ENCODE measurements at places on chromosomes 11 and 22.
A peak's percentile ranks its signal among the peaks of the same experiment; 100 is the strongest.

- no peaks in the 10 kb centered on the region for H3K4me1 ChIP-seq
- H3K36me3 ChIP-seq: no peaks in the 10 kb centered on the region
- no peaks in the 10 kb centered on the region for H3K27me3 ChIP-seq
- no peak overlapping the region for H3K27ac ChIP-seq
Measured at GRCh38 chr11:108751444-108751843, 86.6 kb downstream of the DDX10 start.

GRCh38 chr11:33941637-33942160 is 49.8 kb upstream of the LMO2 start:
- no peaks in the 10 kb centered on the region for H3K36me3 ChIP-seq
- DNase-seq: peak; percentile 65
- no peak overlapping the region for H3K4me3 ChIP-seq
- peaks cover 53% of the 10 kb centered on the region for H3K4me1 ChIP-seq
- H3K27ac ChIP-seq: peak overlapping the region; percentile 98

DNA sequence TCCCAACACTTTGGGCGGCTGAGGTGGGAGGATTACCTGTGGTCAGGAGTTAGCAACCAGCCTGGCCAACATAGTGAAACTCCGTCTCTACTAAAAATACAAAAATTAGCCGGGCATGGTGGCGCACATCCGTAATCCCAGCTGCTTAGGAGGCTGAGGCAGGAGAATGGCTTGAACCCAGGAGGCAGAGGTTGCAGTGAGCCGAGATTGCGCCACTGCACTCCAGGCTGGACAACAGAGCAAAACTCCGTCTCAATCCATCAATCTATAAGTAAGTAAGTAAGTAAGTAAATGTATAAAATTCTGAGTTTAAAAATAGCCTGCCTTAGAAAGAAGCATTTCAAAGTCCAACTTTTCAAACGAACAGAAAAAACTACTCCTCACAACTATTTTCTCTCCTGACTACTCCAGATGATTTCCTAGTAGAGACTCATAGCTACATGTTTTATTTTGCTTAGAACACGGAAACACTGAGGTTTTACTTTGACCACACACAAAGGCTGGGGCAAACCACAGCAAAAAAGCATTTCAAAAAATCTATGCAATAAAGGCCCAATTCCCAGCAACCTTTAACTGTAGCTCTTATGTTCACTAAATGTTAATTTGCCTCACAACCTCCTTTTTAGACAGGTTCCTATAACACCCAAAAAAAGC is 16.3 kb downstream of the SPTY2D1 start:
- H3K4me3 ChIP-seq: no peak overlapping the region
- no peak overlapping the region for H3K27ac ChIP-seq
- peaks cover 11% of the 10 kb centered on the region for H3K4me1 ChIP-seq
- H3K36me3 ChIP-seq: peaks cover 33% of the 10 kb centered on the region
- no peak for DNase-seq

DNA sequence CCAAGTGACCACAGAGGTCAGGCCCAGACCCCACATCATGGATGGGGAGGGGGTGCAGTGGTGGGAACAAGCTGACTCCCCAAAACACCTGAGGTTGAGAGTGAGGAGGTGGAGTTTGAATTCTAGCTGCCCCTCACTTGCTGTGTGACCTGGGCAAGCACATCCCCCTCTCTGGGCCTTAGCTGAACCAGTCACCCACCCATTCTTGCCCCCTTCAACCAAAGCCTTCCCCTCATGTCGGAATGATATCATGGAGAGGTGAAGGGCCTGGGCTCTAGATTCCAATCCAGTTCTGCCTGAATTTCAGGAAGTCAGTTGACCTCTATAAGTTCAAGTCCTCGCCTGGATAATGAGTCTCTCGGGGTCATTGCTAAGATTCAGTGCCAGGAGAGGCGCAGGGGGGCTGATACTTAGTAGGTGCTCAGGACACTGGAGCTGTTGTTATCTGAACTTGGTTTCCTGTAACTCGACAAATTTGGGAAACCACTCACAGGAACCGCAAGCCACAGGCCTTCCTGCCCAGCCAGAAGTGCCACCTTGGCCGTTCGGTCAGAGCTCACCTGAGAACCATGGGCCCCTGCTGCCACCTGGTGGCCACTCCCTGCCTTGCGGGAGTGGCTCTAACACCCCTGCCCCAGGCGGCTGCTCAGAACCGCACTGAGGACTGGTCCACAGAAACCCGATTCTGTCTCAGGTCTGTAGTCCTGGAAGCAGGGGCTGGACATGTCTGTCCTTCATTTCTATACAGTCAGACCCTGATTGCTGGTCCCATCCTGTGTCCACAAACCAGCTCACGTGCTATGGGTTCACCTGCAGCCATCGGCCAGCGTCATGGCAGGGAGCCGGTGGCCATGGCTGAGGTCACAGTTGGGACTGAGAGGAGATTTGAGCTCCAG is 6.9 kb downstream of the CDC42EP1 start:
- no peak overlapping the region for H3K4me3 ChIP-seq
- peaks cover 50% of the 10 kb centered on the region for H3K4me1 ChIP-seq
- DNase-seq: peak; percentile 66
- peaks cover 54% of the 10 kb centered on the region for H3K36me3 ChIP-seq
- no peaks in the 10 kb centered on the region for H3K27me3 ChIP-seq

GRCh38 chr11:57729479-57729878 is 11.8 kb upstream of the SELENOH start:
- no peak for DNase-seq
- H3K36me3 ChIP-seq: peaks cover 60% of the 10 kb centered on the region
- peak overlapping the region; percentile 8 for H3K27ac ChIP-seq
- no peak overlapping the region for H3K4me3 ChIP-seq
- no peaks in the 10 kb centered on the region for H3K27me3 ChIP-seq

DNA sequence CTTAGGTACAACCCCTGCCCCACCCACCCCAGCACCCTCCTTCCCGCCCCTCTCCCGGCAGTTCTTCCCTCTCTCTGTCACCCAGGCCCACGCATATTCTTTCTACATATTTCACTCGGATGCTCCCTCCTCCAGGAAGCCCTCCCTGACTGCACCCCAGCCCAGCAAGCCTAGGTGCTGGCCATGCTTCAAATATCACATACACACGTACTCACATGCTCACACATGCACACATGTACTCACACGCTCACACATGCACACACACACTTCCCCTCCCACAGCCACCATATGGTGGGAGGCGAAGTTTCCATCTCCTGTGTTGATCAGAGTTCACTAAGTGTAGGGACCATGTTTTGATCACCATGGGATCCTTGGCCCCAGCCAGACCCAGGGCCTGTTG is 90.4 kb downstream of the WNT7B start:
- no peak overlapping the region for H3K4me3 ChIP-seq
- H3K27ac ChIP-seq: no peak overlapping the region
- H3K27me3 ChIP-seq: peaks cover 53% of the 10 kb centered on the region
- DNase-seq: no peak
- H3K4me1 ChIP-seq: no peaks in the 10 kb centered on the region

GRCh38 chr11:133531971-133532651 is at the start of gene OPCML:
OPCML (minus strand) TSS chr11:133532501.
- no peaks in the 10 kb centered on the region for H3K27me3 ChIP-seq
- no peak within 1 kb of the TSS for H3K27ac ChIP-seq
- no peak within 1 kb of the TSS for H3K4me3 ChIP-seq
- DNase-seq: no peak
- H3K4me1 ChIP-seq: no peaks in the 10 kb centered on the region

DNA sequence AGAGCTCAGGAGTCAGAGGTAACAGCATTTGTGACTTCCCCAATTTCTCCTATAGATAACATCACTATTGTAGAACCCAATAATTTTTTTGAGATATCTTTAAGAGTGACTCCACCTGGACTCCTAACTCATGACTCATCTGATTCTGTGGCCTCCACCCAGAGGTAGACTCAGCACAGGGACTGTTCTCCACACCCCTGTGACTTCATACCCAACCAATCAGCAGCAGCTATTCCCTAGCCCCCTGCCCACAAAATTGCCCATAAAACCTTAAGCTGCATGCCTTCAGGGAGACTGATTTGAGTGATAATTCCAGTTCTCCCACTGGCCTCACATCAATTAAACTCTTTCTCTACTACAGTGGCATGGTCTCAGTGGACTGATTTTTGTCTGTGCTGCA is 475.4 kb upstream of the FAT3 start:
- no peaks in the 10 kb centered on the region for H3K4me1 ChIP-seq
- DNase-seq: no peak
- H3K4me3 ChIP-seq: no peak overlapping the region

GRCh38 chr11:88363648-88364065 is 26.1 kb upstream of the CTSC start:
- DNase-seq: no peak
- H3K27ac ChIP-seq: no peak overlapping the region
- H3K27me3 ChIP-seq: no peaks in the 10 kb centered on the region
- H3K4me1 ChIP-seq: no peaks in the 10 kb centered on the region

DNA sequence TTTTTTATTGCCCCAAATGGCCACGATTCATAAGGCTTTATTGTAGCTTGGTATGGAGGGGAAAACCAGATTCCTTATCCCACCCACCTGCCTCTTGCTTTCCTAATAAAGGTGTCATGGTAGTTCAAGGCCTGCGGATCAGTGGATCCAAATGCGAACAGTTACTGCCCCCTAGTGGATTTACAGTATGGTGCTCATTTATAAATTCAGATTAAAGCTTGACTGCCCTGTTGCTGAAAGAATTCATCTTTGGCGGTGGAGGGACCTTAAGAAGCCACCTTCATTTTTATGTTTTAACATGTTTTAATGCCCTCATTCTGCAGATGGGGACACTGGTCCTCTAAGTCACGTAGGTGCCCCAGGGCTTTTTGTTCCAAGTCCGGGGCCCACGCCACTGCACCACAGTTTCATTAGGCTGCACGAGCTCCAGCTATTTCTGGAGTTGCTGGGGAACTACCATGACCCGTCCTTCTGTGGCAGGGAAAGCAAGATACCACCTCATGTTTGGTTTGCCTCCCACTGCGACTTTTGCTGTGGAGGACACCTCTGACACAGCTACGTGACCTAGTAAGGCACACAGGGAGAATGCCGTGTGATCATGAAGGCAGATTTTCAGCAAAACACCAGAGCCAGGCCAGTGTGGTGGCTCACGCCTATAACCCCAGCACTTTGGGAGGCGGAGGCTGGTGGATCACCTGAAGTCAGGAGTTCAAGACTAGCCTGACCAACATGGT is 15.6 kb upstream of the INCENP start:
- H3K4me3 ChIP-seq: no peak overlapping the region
- H3K4me1 ChIP-seq: peaks cover 7% of the 10 kb centered on the region
- no peaks in the 10 kb centered on the region for H3K36me3 ChIP-seq
- no peak overlapping the region for H3K27ac ChIP-seq
- peak; percentile 47 for DNase-seq

All from K562 (cell line).